Hippocampal formation (tissue), 2 donors: ENCODE measurements at places on chromosomes 7 and 10.

DNA sequence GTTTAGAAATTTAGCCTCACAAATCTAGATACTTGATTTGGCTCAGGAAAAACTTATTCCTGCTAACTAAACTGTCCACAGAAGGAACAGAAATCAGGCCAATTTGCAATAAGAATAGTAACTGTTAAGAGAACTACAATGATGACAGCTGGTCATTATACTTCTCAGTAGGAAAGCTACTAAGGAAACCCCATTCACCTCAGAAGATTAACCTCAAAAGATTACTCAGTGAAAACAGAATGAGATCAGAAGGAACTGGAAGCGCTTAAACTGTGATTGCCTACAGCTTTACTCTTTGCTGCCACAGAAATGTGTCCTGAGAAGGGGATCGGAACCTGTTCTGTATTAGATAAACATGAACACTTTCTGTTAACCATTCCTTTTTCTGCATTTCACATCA is 24.3 kb upstream of the DNAJB12 start:
- DNase-seq, result no peak

DNA sequence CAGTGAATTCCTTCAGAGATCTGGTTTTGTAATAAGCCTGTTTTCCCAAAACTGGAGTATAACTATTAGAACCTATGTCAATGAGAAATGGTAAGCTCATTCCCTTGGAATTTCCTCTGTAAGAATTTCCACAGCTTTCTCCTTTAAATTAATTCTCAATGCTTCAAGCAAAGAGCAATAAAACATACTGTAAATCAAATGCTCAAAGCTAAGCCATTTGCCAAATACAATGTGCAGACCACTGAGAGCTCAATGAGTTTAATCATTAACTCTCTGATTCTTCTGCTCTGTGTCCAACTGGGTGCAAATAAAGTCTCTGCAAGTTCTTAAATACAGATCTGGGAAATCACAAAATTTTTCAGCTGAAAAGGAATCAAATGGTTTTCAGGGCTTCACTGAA is 227.6 kb upstream of the IMMP2L start:
- no peak for DNase-seq

GRCh38 chr7:34058801-34059135 is 153.4 kb downstream of the BMPER start:
- DNase-seq, result no peak

DNA sequence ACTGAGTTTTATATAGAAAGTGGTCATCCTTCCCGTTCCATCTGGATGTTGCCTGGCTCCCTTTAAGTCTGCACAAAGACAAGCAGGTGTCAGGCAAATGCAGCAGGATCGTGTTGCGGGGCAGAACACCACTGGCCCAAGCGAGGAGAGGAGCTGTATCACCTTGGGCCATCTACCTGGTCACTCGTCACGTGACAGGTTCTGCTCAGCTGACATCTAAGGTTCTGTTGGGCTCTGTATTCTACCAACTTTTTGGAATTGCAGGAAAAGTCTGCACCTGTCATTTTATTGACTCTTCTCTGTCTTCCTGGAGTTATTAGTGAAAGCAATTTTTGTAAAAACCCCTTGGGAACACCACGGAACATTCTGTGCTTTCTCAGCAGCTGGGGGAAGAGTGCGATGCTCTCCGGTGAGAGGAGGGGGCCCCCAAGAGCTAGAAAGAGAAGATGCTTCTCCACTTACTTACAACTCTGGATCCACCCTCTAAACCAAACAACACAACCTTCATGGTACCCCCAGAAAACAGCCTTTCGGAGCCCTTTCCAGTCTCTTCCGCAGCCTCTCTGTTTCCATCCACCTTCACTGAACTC is 83.4 kb upstream of the NMT2 start:
- no peak for DNase-seq

DNA sequence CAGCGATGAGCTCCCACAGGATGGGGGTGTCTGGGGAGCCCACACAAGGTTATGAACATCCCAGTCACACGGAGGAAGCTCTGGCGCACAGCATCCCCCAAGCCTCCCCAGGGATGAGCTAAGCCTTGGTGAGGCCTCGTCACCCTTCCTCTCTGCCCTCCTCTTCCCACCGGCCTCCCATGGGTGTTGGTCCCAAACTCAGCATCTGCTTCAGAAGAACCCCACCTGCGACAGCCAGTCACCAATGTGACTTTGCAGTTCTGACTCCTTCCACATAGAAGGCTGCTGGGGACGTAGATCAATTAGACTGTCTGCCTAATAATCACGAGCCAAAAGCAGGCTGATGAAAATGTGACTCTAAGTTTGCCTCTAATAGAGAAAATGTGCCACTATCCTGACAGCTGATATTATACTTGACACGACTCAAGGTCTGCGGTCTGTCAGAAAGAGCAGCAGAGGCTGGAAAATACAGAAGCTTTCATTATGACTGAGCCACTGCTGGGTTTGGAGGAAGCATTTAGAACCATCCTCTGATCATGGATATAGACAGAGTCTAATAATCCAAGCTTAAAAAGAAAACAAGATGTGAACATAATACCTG is 116.0 kb upstream of the PFKP start:
- DNase-seq, result no peak

DNA sequence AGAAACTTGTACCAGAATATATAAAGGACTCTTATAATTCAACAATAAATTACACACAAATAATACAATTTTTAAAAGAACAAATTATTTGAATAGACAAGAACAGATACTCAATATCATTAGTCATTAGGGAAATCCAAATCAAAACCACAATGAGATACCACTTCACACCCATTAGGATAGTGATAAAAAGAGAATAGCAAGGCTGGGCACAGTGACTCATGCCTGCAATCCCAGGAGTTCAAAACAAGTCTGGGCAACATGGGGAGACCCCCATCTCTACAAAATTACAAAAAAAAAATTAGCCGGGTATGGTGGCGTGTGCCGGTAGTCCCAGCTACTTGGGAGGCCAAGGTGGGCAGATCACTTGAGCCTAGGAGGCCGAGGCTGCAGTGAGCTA is 52.2 kb upstream of the KCNIP2 start:
- no peak for DNase-seq

DNA sequence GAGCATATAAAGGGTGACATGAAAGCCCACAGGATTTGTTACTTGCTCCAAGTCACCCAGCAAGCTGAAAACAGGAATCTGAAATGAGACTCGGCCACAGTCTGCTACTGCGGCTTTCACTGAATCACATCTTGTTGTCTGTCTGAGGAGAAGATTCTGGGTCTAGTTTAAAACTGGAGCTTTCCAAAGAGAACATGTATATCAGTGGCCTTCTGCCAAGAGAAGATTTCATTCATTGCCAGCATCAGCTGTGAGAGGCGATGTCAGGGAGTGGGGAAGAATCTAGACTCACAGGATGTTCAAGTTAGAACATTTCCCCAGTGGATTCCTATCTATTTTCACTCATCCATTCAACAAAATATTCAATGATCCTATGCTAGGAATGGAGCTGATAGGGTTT is 122.8 kb downstream of the GALNT17 start:
- no peak for DNase-seq

GRCh38 chr10:69334302-69335062 is 56.2 kb downstream of the HK1 start:
- DNase-seq, result no peak

GRCh38 chr7:138247568-138248333 is 171.5 kb downstream of the AKR1D1 start:
- no peak for DNase-seq
